ENCODE measurements at places on chromosomes 3 and 15.
A peak's percentile ranks its signal among the peaks of the same experiment; 100 is the strongest.

DNA sequence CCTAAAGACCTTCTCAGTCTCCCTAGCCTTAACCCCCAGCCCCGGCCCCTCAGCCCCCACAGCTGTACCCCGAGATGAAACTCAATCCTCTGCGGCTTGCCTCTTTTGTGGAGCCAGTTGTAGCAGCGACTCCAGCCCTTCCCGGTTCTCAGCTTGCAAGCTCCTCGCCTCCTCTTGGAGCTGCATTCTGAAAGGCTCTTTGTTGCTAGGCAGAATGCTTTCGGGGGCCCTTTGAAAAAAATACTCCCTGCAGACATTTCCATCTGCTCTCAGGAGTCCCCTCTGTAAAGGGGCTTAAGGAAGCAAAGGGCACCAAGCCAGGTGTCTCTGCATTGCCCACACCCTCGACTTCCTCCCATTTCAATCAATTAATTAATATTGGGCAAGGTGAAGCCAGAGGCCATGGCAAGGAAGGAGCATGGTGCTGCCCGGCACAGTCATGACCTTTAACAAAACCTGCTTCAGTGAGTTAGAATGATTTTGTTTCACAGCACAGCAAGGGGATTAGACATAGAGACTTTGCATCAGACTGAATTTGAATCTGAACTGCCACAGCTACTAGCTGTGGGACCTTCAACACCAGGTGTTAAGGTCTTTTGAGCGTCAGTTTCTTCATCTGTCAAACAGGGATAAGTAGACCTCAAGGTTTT lies 65.5 kb downstream of the SRGAP3 start:
- no peak for DNase-seq

DNA sequence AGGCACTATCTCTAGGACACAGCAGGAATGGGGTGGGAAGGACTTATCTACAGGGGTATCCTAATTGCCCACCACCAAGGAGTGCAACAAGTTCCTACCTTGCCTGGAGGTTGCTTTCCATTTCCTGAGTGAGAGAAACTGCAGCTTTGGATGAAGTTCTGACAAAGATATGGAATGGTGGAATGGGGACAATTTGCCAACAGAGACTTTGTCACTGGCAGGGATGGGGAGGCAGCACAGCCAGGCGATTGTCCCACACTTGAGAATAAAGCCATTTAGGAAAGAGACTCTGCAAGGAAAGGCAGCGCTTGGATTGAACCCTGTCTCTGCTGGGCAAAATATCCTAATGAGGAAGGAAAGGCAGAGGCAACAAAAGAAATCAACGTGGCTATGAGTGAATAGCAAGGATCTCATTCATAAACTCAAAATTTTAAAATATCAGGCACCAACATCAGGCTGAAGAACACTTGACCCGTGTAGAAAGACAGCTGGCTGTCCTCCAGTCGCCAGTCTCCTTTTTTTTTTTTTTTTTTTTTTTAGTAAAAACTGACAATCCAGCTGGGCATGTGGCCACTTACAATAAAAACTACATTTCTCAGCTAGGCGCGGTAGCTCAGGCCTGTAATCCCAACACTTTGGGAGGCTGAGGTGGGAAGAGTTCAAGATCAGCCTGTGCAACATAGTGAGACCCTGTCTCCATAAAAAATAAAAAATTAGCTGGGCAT lies 31.6 kb upstream of the PDE8A start:
- no peak for DNase-seq

DNA sequence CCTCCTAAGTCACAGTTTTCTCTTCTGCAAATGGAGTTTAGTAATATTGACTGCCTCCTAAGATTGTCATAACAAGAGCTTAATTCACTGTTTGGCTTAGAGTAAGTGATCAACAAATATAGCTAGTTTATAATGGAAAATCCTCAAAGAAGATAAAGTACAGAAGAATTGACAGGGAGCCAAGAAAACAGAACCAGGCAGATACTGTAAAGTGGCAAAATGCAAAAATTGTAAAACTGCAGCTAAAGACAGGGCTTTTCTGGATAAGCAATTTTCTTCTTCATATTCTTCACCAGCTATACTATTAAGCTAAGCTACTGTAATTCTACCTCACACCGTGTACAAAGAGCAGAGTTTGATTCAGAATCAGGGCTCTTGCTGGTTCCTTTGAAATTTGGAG lies 148.6 kb downstream of the ARPP21 start:
- no peak for DNase-seq

DNA sequence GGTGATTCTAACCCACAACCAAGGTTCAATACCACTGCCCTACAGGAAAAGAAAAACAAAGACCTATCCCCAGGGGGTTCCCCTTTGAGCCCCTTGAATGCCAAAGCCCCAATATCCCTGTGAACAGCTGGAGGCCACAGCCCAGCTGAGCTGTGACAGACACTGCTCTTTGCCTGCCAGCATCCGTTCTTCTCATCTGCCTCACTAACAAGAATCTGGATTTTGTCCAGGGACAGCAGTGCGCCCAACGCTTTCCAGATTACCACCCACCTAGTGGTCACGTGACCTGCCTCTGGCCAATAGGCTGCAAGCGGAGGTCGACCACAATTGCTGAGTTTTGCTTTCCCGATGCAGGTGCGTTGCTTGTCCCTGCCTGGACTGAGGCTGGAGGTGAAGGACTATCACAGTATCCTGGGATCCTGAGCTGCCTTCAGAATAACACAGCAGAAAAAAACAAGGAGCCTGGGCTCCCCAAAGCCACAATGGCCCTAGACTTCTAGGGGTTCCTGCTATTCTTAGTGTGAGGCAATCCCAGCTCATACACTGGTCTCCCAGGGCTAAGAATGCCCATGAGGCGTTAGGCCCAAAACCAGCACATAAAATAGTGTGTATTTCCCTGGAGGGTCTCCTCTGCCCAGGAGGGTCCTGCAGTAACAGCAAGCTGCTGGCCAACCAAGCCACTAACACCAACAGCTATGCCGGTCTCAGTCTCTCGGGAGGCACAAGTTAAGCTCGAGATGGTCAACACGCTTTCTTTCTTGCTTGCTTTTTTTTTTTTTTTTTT lies 13.8 kb downstream of the BDH1 start:
- DNase-seq, result no peak

DNA sequence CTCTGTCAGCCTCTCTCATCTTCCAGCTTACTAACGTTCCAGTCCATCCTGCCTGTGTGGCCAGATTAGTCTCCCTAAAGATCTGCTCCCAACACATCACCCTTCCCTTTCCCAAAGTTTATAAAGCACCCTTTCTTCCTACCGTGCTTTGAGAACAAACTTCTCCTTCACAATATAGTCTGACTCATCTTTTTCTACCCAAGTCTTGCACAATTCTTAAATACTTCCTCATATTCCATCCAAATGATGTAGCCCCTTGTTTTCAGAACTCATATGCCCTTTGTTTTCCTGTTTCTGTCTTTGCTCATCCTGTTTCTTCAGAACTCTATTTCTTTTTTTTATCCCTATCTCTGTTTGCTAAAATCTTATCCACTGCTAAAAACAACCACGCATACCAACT lies 326.8 kb downstream of the MFSD1 start:
- peak; percentile 55 for DNase-seq

DNA sequence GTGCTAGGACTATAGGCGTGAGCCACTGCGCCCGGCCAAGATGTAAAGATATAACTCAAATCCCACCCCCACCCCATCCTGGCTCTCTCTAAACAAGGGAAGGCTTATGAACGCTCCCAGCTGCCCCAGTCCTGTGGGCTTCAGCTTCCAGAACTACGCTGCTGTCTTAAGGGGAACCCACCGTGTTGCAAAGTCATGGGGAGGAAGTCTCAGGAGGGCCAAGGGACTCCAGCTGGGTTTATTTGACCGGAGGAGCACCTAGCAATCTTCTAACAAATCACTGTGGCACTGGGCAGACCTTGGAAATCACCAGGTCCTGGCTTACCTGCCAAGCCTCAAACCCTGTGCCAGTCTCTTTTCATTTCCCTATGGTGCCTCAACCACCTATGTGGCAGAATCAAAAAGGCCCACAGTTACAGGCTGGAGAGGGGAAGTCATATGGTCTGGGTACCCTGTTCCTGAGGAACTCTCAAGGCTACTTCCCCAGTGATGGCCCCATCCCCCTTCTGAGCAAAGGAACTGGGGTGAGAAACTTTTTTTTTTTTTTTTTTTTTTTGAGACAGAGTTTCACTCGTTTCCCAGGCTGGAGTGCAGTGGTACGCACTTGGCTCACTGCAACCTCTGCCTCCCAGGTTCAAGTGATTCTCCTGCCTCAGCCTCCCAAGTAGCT lies 83.4 kb downstream of the RBPMS2 start:
- no peak for DNase-seq

- peak; percentile 70 for DNase-seq
Measured at GRCh38 chr3:149879872-149880271, 66.9 kb downstream of the RNF13 start.
